ENCODE measurements at places on chromosomes 3 and 15.

DNA sequence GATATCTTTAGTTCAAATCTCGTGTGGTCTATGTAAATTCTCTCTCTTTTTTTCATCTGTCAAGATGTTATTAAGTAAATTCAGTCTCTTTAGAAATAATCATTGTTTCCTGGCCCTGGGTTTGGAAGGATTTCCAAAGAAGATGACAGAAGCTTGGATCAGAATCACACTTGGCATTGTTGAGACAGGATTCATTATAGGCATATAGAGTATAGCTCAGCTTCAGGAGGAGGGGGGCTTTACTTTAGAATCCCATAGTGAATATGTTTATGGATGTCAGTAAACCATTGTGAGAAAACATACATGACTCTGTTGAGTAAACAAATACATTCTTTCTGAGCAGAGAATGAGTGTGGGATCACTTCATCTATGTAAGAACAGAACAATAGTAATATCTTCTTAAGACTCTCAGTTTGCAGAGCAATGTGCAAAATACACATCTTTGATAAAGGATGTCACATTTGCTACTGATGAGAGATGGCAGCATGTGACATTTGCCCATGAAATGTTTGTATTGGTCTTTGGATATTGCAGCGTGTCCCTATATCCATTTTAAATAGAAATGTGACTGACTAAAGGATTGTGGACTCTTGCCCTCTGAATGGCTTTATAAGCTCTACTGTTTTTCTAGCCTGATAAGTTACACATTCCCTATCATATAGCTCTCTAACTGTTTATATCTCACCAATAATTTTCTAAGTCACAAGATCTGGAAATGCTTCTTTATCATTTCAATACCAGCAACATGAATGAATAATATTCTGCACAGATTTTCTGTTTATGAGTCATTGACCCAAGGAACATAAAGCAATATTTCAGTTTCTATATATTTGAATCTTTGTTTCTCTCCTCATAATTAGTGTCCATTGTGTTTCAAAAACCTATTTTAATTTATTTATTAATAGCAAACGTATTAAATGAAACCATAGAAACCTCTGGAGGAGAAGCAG, 95.6 kb upstream of the THRB start:
- no peak for DNase-seq

GRCh38 chr15:32834156-32834555, 116.4 kb downstream of the GREM1 start:
- DNase-seq = no peak

DNA sequence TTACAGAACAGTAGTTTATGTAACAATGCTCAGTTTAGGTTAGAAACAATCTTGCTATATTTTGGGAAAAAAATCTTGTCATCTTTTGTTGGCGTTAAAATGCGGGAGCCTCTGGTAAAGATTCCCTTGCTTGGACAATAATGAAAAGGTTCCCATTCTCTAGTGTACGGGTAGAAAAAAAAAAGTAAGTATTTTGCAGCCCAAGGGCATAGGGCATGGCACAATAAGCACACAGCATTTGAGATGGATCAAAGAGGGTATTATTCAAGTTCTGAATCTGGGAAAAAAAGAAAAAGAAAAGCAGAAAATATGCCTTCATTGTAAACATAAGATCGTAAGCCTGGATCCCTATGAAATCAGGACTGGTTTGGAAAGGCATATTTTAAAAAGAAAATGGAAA, 408.6 kb upstream of the ROBO2 start:
- no peak for DNase-seq

GRCh38 chr15:94064676-94065313, 166.6 kb upstream of the MCTP2 start:
- no peak for DNase-seq

DNA sequence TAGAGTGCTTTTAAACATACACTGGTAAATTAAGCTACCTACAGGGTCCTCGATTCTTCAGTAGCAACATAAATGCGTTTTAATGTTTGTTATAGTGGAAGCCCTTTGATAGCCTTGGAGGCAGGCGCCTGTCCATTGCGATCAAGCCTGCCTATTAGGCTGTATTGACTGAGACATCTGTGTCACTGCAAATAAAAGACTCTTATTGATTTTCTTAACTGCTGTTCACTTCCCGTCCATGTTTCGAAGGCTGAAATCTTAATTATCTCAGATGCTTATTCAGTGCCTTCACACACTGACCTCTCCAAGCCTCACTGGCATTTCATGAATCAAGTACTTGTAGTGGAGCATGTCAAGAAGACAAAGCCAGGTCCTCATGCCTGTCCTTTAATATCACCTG, 51.1 kb downstream of the MAP2K5 start:
- DNase-seq = no peak

DNA sequence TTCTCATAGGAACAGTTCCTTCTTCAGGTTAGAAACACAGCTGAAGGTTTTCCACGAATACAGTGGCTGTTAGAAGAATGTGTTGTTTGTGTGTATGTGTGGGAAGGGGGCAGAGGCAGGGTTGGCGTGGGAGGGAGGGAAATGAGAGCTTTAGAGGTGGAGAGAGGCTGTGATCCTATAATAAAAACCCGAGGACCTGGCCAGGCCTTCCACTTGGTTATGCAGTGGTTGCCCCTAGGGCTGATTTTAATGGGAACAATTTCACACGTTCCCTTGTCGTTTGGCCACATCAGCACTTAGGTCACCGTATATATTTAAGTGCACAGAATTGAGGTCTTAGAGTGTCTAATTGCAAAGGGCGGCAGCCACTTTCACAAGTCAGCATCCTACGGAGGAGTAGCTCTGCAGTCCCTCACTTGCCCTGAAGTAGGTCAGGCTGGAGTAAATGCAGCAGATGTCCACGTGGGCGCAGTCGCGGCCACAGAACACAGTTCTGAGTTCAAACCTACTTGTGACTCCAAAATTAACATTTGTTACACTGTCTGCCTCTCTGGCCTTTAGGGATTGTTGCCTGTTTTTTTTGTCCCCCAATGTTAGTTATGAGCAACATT, 85.6 kb downstream of the PDCD6IP start:
- DNase-seq = no peak

- no peak for DNase-seq
These were observed 404.4 kb upstream of the PROK2 start for GRCh38 chr3:72189339-72189738.

DNA sequence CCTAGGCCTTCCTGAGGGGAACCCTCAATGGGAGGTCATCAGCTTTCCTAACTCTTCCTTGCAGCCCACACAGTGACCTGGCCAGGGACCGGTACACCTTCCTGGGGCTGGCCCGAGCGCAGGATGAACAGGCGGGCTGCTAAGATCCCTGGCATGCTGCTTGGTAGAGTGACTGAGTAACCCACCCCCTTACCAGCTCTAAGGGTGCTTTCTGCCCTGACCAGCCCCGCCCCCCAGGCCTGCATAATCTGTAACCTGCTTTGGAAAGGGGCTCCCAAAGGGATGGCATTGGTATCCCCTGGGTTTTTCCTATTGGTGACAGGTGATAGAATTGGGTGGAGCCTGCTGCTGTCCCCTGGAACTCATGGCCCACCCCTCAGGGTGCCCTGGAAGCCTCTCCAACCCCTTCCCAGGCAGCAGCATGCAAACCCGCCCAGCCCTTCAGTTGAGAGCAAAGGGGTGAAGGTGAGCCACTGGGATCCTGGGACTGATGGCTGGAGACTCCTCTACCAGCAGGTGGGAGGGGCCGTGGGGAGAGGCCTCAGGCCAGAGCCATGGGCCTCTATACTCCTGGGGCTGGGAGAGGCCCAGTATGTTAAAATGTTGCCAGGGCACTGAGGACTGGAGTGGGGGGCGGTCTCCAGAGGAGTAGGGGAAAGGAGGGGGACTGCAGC, 11.1 kb upstream of the KIF7 start:
- no peak for DNase-seq

GRCh38 chr3:149464542-149465328, 9.8 kb upstream of the TM4SF4 start:
- no peak for DNase-seq

- DNase-seq = no peak
These were observed 151.4 kb downstream of the RAP2B start for GRCh38 chr3:153313302-153313965.

DNA sequence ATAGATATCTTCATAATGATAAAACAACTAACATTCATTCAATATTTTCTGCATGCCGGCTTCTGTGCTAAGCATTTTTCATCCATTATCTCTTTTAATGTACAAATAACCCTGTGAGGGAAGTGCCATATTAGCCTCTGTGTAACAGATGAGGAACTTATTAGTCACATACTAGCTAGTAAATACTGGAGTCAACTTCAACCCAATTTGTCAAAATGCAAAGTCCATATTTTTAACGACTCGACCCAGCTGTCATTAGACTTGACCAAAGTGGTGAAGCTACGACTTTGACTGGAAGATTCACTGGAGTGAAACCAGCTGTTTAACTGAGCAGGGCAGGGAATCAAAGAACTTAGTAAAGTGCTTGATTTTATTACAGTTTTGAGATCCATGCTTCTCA, 41.6 kb downstream of the PARP15 start:
- no peak for DNase-seq

- DNase-seq = no peak
These were observed 51.5 kb downstream of the PRKAR2A start for GRCh38 chr3:48795997-48796732.

GRCh38 chr3:58005669-58006068, 2.6 kb upstream of the FLNB start:
- no peak for DNase-seq

DNA sequence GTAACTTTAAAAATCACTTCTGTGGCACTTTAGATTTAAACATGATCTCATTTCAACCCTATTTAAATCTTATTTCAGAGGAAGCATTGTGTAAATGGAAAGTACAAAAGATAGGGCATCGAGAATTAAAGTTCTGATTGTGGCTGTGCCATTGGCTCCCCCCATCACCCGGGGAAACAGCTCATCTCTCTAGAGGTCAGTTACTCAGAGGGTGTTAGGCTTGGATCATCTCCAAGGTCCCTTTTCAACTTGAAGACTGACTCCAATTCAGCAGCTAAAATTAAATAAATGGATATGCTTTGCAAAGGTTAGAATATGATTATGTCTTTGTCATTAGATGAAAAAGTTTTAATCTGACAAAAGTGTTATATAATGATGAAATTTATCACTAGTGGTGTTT, 20.1 kb downstream of the CADM2 start:
- DNase-seq = no peak

- no peak for DNase-seq
These were observed 57.2 kb downstream of the EFCAB12 start for GRCh38 chr3:129371041-129371826.

GRCh38 chr3:31762888-31763351, 218.1 kb downstream of the OSBPL10 start:
- no peak for DNase-seq

GRCh38 chr15:80599359-80599758, 95.8 kb upstream of the ABHD17C start:
- DNase-seq = no peak

DNA sequence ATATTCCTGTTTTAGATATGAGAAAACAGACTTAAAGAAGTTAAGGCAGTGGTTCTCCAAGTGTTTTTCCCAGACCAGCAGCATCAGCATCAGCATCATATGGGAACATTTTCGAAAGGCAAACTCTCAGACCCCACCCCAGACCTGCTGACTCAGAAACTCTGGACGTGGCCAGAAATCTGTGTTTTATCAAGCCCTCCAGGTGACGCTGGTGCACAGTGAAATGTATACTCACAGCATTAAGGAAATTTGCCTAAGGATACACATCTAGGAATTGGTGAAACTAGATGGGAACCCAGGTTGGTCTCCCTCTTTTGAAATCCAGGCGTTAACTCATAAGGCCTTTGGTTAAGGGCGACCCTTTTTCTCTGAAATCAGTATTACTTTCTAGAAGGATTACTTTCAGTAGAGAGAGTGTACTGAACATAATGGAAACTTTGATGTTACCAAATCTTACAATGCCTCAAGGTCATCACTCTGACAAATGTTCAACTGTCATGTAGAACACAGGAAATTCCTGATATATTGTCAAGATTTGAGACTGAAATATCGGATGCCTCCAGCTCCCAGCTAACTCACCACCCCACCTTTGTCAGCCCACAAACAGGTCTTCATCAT, 910.2 kb downstream of the ROBO1 start:
- DNase-seq = no peak
